Fibroblast of skin of left biceps (primary cell): ENCODE measurements at places on chromosomes 4 and X.
A peak's percentile ranks its signal among the peaks of the same experiment; 100 is the strongest.

DNA sequence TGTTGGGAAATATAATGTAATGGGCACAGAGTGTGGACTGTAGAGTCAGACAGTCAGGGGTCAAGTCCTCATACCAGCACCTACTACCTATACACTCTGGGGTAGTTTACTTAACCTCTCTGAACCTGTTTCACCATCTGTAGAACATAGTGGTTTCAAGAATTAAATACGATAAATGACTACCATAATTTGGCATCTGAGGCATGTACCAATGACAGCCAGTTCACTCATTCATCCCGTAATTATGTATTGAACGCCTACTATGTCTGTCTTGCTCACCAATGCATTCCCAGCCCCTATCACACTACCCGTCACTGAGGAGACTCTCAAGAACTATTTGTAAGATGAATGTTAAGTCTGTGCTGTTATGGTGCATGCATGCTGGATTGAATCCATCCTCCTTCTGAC is 2.0 kb upstream of the FGB start:
- peak; percentile 8 for DNase-seq

- no peak for DNase-seq
Observed at GRCh38 chr4:25811374-25811690, 51.5 kb downstream of the SEL1L3 start.

DNA sequence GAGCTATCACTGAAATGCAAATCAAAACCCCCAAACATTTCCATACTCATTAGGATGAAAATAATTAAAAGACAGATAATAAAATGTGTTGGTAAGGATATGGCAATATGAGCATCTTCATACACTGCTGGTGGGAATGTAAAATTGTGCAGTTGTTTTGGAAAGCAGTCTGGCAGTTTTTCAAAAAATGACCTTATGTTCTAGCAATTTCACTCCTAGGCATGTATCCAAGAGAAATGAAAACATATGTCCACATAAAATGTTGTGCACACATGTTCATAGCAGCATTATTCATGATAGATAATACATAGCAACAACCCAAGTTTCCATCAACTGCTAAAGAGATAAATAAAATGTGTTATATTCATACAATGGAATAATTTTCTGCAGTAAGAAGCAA is 14.8 kb upstream of the GPRASP2 start:
- no peak for DNase-seq

GRCh38 chr4:31422006-31422405 is 701.8 kb downstream of the PCDH7 start:
- DNase-seq, result no peak
